Kidney (tissue), 22 donors: ENCODE measurements at places on chromosomes 11 and 22.
A peak's percentile ranks its signal among the peaks of the same experiment; 100 is the strongest.

GRCh38 chr22:50202130-50202666 is 1.4 kb downstream of the SELENOO start:
- DNase-seq: peak; percentile 71

DNA sequence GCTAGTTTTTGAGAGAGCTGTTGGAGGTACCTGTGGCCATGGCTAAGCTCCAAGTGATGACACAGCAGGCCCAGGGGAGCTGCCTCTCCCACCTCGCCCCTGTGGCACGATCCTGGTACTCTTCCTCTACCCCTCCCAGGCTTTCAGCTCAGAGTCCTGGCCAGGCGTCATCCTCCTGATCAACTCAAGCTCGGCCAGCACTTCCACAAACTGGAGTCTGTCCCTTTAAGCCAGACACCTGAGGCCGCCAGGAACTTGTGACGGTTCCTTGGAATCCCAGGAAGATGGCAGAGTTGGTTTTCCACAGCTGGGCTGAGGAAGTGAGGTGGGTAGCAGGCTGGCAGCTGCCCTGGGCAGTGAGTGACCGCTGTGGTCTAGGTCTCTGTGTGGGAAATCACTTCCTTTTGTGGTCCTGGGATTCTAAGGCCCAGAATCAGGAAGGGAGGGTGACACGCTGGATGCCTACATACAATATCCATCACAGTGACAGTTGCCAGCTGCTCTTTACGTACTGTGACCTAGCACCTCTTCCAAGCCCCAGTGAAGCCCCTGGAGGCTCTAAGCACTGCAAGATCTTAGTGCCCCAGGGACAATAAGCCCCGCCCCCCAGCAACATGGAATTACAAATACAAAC is 3.2 kb upstream of the CST6 start:
- DNase-seq: peak; percentile 62

- DNase-seq: no peak
Observed at GRCh38 chr11:14617241-14618027, 26.2 kb upstream of the PDE3B start.

- no peak for DNase-seq
Observed at GRCh38 chr22:49991907-49992533, 20.5 kb downstream of the IL17REL start.

DNA sequence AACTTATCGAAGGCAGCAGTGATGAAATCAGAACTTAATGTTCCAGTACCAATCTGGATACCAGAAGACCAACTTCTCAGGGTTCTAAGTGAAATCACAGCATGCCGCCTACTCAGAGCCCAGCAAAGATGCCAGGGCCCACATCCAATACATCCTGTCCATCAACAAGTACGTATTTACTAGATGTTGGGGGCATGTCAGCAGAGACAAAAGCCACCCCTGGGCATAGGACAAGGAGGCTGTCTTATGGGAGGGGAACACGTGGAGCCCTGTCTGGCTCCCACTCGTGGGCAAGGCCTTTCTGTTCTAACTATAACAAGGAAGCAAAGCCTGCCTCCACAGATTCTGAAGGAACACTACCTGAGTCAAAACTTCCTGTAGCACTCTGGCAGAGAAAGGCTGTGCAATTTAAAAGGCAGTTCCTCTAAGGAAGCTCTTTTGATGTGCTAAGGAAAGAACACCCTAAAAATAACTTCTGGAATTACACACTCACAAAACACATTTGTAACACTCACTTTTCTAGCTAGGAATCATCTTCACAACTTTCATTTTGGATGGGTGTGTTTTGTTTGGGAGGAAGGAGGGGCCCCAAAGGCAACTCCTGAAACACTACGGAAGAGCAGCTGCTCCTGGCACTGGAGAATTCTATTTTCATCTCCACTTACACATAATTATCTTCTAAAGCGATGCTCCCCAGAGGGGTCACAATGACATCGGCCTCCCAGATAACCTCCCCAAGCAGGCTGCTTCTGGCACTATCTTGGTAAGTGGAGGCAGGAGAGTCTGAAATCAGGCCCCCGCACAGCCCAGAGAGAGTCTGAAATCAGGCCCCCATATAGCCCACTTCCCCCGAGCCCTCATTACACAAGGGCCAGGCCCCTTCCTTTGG is 14.2 kb downstream of the SMCO4 start:
- no peak for DNase-seq

DNA sequence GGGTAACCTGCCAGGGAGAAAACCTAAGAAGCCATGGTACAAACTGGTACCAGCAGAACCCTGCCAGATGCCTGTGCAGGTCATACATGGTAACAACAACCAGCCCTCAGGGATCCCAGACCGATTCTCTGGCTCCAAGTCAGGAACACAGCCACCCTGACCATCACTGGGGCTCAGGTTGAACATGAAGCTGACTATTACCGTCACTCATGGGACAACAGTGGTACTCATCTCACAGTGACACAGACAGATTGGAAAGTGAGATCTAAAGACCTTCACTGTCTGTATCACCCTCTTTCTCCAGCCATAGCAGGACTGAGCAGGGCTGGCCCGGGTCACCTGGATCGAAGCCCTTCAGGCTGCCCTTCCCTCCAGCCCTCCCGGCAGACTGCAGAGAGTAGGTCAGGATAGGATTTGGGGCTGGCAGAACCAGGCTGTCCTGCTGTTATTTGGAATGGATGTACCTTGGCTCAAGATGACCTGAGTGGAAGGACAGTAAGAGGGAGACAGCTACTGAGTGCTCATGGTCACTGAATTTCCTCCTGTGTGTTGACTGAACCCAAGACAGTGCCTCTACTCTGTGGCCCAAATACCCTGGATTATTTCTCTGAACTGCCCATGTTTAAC is 94.7 kb downstream of the GGTLC2 start:
- DNase-seq: no peak

GRCh38 chr11:57241353-57241972 is 4.4 kb upstream of the APLNR start:
- DNase-seq: no peak

DNA sequence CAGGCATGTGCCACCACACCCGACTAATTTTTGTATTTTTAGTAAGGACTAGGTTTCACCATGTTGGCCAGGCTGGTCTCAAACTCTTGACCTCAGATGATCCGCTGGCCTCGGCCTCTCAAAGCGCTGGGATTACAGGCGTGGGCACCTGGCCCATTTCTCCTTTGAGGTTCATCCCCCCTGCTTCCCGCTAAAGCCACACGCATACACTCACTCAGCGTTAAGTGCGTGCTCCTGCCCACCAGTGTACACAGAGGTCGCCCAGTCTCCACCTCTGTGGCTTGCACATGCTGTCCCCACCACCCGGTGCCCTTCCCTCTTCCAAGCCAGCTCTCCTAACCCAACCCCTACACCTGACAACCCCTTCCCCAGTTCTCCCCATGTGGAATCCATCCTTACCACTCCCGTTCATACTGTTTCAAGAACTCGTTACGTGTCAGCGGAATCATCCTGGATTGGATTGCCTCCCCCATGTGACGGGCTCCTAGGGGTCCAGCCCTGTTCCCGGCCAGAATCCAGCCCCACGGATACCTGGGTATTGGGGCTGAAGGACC is 15.7 kb upstream of the CYTH4 start:
- DNase-seq: no peak

GRCh38 chr22:29031227-29032011 is 30.2 kb downstream of the C22orf31 start:
- peak; percentile 93 for DNase-seq

DNA sequence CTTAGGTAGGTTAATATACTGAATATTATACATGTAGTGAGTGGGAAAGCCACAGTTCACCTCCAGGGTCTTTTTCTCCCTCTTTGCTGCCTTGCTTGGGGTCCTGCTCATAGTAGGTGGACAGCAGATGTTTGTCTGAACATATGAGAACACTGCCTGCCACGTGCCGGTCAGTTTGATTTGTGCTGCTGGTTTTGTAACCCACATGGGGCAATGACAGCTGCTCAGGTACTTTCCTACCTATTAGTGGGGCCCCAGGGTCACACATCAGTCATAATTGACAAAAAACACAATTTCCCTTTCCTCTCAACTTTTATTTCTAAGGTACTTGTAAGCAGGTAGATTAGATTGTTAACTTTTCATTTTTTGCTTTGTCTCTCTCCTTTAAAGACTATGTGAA is 43.8 kb downstream of the BMAL1 start:
- DNase-seq: no peak
